ENCODE measurements at places on chromosomes 11 and 22.
A peak's percentile ranks its signal among the peaks of the same experiment; 100 is the strongest.

DNA sequence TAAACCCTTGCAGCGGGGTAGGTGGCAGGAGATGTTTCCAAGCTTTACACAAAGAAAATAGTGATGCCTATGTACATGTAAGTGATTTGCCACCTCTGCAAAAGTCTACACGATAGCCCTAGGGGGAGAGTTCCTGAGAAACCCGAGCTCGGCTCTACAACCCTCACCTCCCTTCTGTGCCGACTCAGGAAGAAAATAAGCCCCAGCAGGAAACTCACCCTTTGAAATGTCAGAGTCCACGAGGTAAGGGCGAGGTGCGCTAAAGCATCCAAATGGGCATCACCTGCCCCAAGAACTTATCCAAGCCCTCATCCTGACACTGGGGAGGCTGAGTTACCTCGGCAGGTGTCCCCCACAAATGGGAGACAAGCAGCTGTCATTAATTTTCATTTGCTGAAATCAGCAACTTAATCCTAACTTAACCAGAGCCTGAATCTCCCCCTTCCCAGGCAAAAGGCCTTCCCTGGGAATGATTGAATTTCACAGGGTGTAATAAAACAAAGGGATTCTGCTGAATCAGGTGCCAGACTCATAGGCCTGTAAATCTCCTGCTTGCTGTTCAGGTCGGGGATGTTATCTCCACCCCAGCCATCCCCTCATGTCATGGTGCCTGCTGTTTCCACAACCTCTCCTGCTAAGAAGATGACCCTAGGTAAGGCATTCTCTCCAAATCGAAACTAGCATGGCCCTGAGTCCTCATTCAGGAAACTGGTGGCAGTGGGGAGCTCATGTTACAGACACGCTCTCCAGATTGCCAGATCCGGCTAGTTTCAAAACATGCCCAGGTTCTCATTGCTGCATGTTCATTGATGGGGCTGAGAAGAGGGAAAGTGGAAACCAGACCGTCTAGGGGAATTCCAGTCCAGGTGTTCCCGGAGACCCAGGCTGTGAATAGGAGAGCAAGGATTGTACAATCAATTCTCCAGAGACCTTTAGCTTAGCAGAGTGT, 105.3 kb upstream of the KIRREL3 start:
- DNase-seq: no peak

- DNase-seq: no peak
Observed at GRCh38 chr11:61731952-61732675, 20.3 kb upstream of the MYRF start.

DNA sequence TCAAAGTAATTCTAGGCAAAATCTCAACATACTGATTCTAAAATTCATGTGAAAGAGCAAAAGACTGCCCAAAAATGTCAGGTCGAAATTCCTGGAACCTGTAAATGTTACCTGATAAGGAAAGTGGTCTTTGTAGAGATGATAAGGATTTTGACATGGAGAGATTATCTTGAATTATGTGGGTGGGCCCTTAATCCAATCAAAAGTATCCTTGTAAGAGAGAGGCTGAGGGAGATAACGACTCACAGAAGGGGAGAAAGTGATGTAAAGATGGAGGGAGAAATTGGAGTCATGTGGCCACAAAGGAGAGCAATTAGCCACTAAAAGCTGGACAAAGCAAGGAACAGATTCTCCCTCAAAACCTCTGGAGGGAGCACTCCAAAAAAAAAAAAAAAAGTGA, 20.5 kb downstream of the RRM1 start:
- no peak for DNase-seq

- DNase-seq: no peak
Observed at GRCh38 chr11:118689503-118689851, 10.0 kb upstream of the TREH start.

GRCh38 chr11:60857378-60858232, 1.9 kb upstream of the PTGDR2 start:
- no peak for DNase-seq

DNA sequence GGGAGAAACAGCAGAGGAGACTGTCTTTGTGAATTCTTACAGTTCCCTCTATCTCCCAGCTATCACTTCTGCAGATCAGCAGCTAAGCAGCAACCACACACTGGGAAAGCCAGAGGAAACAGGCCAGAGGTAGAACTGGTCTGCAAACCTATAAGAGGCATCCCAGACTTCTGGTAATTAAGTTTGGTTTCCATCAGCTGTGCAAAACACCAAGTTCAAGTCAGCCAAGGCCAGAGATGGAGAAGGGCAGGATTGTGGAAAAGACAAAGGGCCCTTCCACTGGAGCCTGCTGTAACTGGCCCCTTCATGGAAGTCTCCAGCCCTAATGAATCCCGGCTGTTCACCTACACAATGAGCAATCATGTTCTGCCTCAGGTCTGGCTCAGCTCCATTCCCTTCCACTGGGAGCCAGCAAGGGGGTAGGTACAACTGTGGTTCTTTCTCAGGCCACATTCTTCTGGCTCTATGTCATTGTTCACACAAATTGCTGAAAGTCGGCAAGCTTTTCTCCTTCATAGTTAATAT, 4.6 kb upstream of the PAMR1 start:
- DNase-seq: no peak

- no peak for DNase-seq
Observed at GRCh38 chr11:116466191-116466590, 306.6 kb downstream of the BUD13 start.

GRCh38 chr11:128802358-128802981, 64.6 kb downstream of the KCNJ1 start:
- no peak for DNase-seq

DNA sequence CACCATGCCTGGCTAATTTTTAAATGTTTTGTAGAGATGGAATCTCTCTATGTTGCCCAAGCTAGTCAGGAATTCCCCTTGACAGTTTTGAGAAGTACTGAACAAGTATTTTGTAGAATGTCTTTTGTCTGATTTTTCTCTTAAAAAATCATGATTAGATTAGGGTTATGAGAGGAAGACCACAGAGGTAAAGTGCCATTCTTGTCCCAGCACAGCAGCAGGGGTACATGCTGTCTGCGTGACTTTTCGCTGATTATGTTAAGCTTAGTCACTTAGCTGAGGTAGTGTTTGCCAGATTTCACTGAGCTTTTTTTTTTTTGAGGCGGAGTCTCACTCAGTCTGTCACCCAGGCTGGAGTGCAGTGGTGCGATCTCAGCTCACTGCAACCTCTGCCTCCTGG, 13.6 kb upstream of the NUP160 start:
- DNase-seq: peak; percentile 41
